Colonic mucosa (tissue), 4 donors: ENCODE measurements at places on chromosomes 4 and X. TPM values are rescaled to one million over a fixed set of nuclear protein-coding genes. Genes with fewer than 3 reads are reported as not detected.

- no peaks in the 10 kb centered on the region for H3K27me3 ChIP-seq
- no peak for DNase-seq
- H3K4me3 ChIP-seq, result no peak overlapping the region
- H3K36me3 ChIP-seq, result no peaks in the 10 kb centered on the region
Measured at GRCh38 chr4:152696764-152697261, 17.0 kb upstream of the TMEM154 start.

The PABPC4L gene
- total RNA-seq, result 0.12 TPM

DNA sequence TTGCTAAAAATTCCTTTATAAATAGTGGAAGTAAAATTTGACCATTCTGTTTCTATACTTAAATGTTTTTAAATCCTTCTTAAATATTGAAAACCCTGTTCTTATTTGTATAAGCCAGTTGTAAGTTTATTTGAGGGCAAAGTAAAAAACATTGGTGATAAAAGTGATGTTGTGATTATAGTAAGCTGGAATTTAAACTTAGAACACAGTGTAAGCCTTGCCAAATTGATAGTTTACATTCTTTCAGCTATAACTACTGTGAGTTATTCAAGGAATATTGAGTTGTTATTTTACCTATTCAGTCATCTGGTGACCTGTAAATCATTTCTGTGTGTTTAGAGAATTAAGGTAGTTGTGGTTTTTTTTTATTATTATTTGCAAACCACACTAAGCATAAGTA, 9.6 kb downstream of the YY2 start:
- H3K27ac ChIP-seq, result no peak overlapping the region
- DNase-seq, result no peak
- no peaks in the 10 kb centered on the region for H3K4me1 ChIP-seq
- H3K36me3 ChIP-seq, result no peaks in the 10 kb centered on the region

DNA sequence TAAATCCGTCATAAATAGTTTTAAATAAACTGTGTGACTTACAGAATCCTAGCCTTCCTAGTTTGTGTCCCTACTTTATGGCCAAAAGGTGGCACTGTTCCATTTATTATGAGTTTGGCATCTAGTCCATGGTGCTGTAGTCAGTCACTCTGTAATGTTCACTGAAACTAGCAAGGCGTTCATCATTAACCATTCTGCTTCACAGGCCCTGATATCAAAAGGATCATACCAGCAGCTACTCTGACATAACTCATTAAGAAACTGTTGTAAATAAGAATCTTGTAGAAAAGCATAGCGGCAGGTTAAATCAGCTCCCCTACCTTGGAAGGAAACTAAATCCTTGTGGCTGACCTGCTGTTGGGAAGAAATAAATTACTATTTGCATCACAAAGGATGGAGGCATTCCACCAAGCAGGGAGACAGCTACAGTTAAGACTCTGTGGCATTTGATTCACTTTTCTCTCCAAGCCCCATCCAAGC, 919.6 kb upstream of the DIAPH2 start:
- H3K36me3 ChIP-seq, result no peaks in the 10 kb centered on the region
- no peak overlapping the region for H3K27ac ChIP-seq
- H3K4me1 ChIP-seq, result no peaks in the 10 kb centered on the region
- H3K4me3 ChIP-seq, result no peak overlapping the region
- no peak for DNase-seq

The CENPVL3 gene
- not detected for total RNA-seq
